Peyer's patch (tissue), 4 donors: ENCODE measurements at places on chromosomes 2 and 18. TPM values are rescaled to one million over a fixed set of nuclear protein-coding genes. Genes with fewer than 3 reads are reported as not detected.

AMER3 gene
- total RNA-seq: 0.70 TPM

GPR75 gene
- total RNA-seq: 2.5 TPM

MAP2 gene
- total RNA-seq: 19.8 TPM

CPO gene
- total RNA-seq: 234 TPM

LRRC30 gene
- not detected for total RNA-seq

DNAJC5G gene
- total RNA-seq: 4.3 TPM

SP5 gene
- total RNA-seq: 0.88 TPM

SLC9A2 gene
- total RNA-seq: 20.1 TPM

CCDC178 gene
- not detected for total RNA-seq

SERPINB13 gene
- not detected for total RNA-seq

FHOD3 gene
- 10.7 TPM for total RNA-seq

CROCC2 gene
- 0.83 TPM for total RNA-seq

MITD1 gene
- 32.6 TPM for total RNA-seq

IL1RL1 gene
- total RNA-seq: 6.3 TPM

CELF4 gene
- total RNA-seq: 4.8 TPM

QPCT gene
- total RNA-seq: not detected

CHST10 gene
- total RNA-seq: 0.95 TPM

LYPD1 gene
- not detected for total RNA-seq

LIMS4 gene
- 0.67 TPM for total RNA-seq

XRCC5 gene
- 104 TPM for total RNA-seq

PPP1R7 gene
- total RNA-seq: 13.2 TPM

ACOXL gene
- total RNA-seq: not detected

CRYGD gene
- total RNA-seq: not detected

CCDC141 gene
- total RNA-seq: 1.1 TPM

CCL20 gene
- total RNA-seq: 5.1 TPM

PCARE gene
- total RNA-seq: not detected

DLX1 gene
- total RNA-seq: not detected

COBLL1 gene
- total RNA-seq: 44.6 TPM

GPR35 gene
- 341 TPM for total RNA-seq

TNFAIP6 gene
- not detected for total RNA-seq
